ENCODE measurements at places on chromosomes 1 and 21.

DNA sequence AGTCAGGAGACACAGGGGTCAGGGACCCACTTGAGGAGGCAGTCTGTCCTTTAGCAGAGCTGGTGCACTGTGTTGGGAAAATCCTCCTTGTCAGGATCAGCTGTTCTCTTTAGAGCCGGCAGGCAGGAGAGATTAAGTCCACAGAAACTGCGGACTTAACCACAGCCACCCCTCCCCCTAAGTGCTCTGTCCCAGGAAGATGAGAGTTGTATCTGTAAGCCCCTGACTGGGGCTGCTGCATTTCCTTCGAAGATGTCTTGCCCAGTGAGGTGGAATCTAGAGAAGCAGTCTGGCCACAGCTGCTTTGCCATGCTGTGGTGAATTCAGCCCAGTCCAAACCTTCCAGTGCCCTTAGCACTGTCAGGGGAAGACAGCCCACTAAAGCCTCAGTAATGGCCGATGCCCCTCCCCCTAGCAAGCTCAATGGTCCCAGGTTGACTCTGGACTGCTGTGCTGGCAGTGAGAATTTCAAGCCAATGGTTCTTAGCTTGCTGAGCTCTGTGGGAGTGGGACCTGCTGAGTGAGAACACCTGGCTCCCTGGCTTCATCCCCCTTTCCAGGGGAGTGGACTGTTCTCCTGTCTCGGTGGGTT is 172.8 kb downstream of the ST6GALNAC3 start:
- no peak for DNase-seq

DNA sequence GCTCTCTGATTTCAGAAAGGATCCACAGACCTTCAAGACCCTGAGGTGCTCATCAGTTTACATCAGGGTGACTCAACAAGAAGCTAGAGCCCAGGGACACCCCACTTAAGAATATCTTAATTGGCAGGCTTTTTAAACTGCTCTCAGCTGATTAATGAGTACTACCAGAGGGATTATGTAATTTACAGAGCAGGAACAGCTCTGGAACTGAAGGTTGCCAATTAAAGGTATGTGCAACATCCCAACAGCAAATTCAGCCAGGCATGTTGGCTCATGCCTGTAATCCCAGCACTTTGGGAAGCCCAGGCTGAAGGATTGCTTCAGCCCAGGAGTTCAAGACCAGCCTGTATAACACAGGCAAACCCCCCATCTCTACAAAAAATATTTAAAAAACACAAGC is 295.7 kb downstream of the SETD4 start:
- no peak for DNase-seq

DNA sequence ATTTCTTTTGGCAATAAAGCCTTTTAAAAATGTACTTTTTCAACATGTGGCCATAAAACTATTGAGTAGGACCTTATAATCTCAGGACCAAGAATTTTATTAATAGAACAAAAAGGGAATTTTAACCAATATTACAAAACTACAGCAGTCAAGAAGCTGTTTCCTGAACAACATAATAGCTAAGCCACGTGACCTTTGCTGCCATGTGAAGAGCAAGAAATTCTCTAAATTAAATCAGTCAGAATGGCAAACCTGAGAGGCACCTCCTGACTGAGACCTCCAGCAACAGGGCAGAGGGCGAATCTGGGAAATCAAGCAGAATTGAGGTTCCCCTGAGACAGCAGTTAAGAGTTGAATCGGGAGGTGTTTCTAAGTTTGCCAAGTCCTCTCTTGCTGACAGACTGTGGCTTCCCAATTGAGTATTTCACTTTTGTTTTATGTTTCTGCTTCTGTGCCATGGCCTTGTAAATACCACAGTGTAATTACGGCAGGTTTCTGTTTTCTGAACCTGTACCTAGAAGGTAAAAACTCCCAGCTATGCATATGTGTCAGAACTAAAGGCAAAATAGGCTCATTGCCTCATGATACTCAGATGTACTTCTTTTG is 358.4 kb downstream of the NTNG1 start:
- DNase-seq, result no peak

DNA sequence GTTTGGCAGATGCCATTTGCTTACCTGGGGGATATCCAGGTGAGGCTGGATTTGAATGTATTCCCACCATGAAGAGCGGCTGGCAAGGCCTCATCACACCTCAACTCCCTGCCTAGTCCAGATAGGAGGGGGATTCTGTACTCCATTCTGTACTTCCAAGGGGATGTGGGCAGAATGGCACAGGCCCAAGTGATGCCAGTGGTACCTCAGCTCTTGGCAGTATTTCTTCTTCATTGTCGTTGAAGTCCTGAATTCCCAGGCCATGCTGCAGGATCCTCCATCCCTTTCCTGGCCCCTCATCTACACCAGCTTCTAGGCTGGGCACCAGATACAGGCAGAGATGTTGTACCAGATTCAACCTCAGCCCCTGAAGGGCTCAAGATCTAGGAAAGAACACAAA is 47.9 kb downstream of the KLHDC7A start:
- no peak for DNase-seq
